ENCODE measurements at places on chromosomes 2 and 18.
A peak's percentile ranks its signal among the peaks of the same experiment; 100 is the strongest.

DNA sequence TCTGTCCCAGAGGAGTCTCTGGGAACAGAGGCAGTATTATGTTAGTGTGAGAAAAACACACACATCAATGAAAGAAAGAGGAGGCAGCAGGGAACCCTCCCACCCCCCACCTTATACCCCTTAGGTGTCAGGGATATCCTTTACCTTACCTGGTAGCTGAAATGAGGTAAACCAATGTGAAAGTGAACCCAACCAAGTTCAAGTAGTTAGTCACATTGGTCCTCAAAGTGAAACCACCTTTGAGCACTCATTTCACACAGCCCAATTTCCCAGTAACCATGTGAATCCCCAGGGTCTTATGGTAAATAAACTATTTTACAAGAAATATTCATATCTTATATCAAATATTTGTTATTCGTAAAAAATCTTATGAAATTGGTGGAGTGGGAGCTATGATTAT lies 377.8 kb downstream of the LRATD1 start:
- DNase-seq: no peak

DNA sequence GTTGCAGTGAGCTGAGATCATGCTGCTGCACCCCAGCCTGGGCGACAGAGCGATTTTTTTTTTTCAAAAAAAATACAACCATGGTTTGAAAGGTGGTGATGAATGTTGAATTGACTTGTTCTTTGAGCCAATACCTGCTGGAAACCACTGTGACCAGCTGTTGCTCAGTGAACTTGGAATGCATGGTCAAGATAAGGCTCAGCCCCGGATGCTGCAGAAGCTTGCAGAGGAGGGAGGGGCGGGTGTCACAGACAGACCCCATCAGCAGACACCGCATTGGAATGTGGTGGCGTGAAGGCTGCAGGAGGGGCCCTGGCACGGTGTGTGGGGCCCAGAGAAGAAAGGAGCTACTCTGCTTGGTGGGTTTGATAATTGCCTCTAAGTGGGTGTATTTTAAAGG lies 91.6 kb downstream of the ITGB1BP1 start:
- DNase-seq: no peak

DNA sequence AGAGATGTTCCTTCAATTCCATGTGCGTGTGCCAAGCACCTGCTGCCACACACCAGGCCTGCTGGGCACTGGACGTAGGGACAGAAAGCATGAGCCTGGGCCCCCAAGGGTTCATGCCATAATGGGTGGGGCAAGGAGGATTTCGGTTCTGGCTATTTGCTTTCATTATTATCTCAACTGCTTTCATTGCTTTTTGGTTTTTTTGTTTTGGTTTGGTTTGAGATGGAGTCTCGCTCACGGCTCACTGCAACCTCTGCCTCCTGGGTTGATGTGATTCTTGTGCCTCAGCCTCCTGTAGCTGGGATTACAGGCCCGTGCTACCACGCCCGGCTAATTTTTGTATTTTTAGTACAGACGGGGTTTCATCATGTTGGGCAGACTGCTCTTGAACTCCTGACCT lies 57.2 kb downstream of the SF3B1 start:
- DNase-seq: no peak

GRCh38 chr2:38384338-38384737 lies 7.3 kb upstream of the ATL2 start:
- no peak for DNase-seq

DNA sequence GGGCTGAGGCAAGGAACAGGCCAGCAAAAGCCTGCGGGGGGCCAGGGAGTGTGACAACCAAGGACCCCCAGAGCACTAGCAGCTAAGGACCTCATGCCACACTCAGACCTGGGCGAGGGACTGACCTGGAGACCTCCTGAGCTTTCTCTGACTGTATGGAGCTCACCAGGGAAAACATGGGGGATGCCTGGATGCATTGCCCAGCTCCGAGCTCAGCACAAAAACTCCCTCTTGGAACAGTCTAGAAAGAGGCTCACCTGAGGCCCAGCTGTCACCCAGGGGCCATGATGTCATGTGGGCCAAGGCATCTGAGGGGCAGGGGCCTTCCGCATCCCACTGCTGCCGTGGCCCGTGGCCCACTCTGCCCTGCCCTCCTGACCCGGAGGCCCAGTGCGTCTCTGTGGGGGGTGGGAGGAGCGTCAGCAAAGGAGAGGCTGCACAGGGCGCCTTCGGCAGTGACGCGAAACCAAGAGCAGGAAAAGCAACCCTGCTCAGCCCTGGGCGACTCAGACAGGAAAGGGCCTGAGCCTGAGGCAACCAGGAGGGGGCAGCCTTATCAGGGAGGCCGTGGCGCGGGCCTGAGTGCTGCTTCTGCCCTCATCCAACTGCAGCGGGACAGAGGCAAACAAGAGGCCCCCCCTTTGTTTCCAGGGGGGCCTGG lies 57.3 kb upstream of the ALPP start:
- no peak for DNase-seq

DNA sequence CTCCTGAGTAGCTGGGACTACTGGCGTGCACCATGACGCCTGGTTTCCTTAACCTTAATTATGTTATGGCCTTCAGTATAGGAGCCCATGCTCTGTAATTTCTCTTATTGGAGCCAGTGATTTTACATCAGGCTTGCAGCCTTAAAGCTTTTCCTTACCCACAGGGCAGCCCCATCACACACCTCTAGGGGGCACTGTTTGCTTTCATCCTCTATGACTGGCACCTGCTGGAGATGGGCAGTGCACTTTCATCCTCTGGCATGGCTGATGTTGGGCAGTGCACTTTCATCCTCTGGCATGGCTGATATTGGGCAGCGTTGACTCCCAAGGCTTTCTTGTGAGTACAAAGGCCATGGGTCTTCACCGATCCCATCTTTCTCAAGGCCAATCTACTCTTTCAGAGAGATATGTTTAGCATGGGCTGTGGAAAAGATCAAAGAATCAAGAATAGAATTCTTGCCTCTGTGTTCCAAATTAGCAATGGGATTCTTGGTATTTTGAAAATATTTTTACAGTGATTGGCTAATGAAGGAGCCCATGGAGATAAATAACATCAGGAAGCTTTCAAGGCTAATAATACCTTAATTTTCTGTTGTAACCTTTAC lies 80.7 kb upstream of the MEX3C start:
- peak; percentile 29 for DNase-seq

- DNase-seq: no peak
Observed at GRCh38 chr2:86499326-86499725, 58.2 kb downstream of the KDM3A start.

GRCh38 chr18:25813110-25813509 lies 277.3 kb downstream of the SS18 start:
- DNase-seq: no peak

Data from kidney glomerular epithelial cell (primary cell).